ENCODE measurements at places on chromosomes 7 and 10.

DNA sequence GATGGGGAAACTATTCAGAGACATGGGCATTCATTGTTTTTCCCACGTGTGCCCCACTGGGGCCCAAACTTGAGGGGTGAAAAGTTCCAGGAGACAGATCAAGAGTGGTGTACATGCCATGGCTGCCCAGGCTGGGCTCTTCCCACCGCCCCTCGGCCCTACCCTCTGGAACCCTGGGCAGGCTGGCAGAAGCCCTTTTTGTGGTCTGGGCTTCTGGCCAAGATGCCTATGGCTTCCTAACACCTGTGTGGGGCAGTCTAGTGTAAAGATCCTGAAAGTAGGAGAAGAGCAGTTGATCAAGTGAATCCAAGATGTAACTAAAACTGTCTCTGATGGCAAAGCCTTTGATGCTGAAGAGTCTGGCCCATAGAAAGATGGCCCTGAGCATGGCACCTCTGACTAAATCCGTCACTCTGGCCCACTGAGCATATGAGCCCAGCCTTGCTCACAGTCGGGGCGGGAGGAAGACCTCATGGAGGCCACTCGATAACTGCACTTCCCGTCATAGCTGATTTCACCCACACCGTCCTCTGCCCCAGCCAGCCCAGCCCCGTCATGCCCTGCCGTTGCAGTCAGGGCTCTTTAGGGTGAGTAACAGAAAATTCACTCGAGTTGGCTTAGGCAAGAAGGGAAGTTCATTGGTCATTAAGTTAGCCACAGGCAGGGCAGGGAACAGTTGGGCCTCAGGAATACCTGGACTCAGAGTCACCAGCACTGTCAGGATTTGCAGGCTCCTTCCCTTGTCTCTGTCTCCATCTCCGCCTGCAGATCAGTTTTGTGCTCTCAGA, 37.9 kb upstream of the MTPAP start:
- DNase-seq = no peak

- no peak for DNase-seq
Measured at GRCh38 chr7:37287131-37287855, 161.4 kb downstream of the ELMO1 start.

- no peak for DNase-seq
Measured at GRCh38 chr10:127210936-127211466, 14.6 kb upstream of the INSYN2A start.

DNA sequence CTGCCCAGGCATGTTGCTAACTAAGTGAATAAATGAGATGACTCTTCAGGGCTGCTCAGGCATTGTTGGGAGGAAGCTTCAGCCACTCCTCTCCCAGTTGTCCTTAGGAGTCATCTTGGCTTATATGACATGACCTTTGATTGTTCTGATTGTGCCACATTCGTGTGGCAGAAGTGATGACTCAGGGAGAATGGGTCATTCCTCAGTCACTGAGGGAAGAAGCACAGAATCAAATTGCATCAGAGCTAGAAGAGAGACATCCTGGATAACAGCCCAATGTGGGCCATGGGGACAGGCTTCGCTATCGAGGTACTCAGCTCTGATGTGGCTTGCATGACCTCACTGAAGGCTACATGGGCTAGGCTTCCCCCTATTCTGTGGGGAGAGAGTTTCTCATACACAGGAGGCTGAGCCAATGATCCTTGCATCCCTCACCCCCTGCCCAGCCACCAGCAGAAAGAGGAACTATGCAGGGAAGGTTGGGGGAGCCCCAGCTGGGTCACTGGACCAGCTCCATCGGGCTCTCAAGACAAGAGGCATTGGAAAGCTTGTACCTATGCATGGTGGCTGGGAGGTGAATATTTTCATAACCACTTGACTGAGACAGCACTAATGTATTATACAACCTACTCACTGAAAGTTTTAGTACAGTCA, 6.0 kb upstream of the HMX3 start:
- no peak for DNase-seq

DNA sequence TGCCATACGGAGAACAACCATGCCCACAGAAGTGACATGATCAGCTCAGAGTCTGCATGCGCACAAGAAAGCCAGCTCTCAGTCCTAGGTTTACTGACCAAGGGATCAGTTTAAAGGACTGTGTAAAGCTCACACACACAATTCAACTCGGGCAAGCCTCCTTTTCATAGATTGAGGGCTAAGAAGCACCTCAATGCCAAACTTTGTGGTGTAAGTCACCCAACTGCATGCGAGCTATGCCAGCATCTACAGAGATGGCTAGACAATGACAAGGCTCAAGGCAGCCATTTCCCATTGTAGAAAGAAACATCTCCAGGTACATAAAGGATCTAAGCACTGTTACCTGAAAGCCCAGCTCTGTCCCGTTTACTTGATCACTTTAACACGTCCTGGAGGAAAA, 36.8 kb downstream of the GPAM start:
- no peak for DNase-seq

DNA sequence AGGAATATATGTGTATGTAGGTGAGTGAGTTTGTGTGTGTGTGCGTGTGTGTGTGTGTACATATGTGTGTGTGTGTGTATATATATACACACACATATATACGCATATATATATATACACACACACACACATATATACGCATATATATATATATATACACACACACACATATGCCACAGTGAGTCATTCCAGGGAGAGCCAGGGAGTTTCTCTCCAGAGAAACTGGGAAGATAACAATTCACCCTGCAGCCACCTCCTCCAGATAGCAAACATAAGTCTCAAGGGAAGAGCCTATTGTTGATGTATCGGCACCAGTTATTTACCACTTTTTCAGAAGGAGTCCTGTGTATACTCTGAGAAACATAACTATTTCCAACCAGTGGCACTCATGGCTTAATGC, 102.3 kb upstream of the STK17A start:
- no peak for DNase-seq

GRCh38 chr7:150945853-150946420, 32.2 kb downstream of the KCNH2 start:
- no peak for DNase-seq

DNA sequence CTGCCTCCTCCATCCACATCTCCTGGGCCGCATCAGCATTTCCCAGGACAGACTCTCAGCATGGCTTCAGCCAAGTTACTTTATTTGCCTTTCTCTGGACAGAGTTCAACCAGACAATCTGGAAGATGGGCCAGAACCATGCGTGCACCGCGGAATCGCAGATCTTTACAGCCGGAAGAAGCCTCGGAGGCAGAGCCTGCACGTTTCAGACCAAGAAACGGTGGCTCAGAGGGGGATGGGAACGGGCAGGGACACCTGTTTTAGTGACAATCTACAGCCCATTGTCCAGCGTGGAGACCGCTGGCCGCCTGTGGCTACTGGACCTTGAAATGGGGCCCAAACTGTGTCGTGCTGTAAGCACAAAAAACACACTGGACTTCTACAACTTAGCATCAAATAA, 3.5 kb downstream of the VIPR2 start:
- DNase-seq = no peak

DNA sequence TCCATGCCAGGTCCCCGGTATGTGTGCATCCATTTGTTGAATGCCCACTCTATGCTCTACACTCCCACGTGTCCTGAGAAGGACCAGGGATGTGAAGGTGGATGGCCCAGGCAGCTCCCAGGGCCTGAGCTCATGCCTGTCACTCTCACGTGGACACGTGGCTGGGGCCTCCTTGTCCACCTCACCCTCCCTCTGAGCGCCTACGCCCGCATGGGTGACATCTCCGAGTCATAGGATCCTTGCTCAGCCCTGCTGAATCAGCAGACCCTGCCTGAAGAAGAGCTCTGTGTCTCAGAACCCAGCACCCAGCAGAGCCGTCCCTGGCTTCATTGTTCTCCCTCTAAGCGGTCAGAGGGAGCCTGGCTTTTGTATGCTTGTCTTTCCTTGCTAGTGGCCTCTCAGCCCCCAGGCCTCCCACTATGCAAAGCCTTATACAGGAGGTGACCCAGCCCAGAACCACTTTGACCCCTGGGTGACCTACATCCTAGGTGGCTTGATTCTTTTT, 107.9 kb upstream of the PPIF start:
- DNase-seq = no peak

GRCh38 chr7:130821864-130822263, 87.9 kb upstream of the KLF14 start:
- DNase-seq = no peak

GRCh38 chr10:84683980-84684740, 355.8 kb downstream of the CCSER2 start:
- no peak for DNase-seq

DNA sequence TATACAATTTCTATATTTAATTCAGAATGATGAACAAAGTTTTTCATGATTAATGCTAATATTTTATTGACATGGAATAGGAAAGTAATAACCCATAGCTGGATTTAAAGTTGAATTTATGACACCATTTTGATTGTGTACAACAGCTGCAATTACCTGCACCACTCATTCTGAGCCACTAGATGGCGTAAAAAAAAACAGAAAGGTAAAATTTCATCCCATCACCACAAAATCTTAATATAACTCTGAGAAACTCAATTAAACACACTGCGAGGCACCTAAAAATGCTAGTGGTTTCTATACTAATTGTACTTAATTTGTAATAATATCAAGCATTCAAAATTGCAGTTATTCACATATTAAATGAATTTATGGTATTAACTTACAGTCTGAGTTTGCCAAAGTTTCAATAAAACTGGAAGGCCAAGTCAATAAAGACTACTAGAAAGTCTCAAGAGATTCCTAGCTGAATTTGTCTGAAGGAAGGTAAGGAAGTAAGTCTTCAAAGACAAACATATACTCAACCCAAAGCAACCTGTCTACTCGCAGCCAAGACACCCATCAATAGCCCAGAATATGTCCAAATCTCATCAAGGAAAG, 182.5 kb downstream of the SKAP2 start:
- DNase-seq = no peak

GRCh38 chr7:30434140-30434799, 44.3 kb downstream of the NOD1 start:
- no peak for DNase-seq

- DNase-seq = peak; percentile 7
Measured at GRCh38 chr10:46544989-46545791, 11.3 kb downstream of the GPRIN2 start.

GRCh38 chr10:126352453-126352852, 35.8 kb downstream of the ADAM12 start:
- no peak for DNase-seq

DNA sequence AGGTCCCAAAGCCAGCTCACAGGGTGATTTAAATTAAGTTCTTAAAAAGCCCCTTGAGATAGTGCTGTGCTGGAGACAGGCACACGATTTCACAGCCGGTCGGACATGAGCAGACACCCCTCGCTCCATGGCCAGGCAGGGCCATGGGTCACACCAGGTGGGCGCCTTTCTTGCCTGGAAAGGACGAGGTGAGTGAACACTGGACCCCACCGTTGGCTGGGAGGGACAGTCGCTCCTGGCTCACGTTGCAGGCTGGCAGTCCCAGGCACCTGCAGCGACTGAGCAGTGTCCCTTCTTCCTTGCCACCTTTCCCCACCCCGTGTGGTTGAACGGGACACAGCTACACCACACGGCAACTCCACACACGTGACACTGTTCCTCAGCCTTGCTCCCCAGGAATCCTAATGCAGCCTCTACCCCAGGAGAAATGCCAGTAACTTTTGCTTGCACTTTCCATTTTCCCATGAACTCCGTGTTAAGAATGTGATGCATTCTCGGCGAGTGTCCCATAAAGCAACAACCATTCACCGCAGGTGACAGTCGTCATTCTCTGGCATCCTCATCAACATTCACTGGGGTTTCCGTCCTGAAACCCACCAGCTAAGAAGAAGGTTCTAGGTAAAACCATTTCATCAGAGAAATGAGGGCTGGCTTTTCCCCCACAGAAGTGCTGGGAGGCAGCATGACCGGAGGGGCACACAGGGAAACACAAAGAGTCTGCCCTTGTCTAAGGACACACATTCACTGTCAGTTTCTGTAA, 217.4 kb downstream of the ZMYND11 start:
- no peak for DNase-seq

GRCh38 chr7:107118109-107118900, 50.5 kb upstream of the HBP1 start:
- no peak for DNase-seq

DNA sequence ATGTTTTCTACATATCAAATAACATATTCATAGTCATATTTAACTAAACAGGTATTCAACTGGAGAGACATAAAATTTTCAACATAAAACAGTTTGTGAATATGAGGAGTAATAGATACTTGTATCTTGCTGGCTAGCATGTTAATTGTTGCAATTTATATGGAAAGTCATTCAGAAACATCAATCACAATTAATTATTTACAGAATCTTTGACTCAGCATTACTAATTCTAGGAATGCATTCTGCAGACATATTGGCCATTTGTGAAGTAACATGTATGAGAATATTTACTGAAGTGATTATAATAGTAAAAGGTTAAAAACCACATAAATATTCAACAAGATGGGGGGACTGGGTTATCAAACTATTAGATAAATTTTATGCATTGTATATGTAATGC, 203.7 kb downstream of the TSPAN12 start:
- DNase-seq = no peak

DNA sequence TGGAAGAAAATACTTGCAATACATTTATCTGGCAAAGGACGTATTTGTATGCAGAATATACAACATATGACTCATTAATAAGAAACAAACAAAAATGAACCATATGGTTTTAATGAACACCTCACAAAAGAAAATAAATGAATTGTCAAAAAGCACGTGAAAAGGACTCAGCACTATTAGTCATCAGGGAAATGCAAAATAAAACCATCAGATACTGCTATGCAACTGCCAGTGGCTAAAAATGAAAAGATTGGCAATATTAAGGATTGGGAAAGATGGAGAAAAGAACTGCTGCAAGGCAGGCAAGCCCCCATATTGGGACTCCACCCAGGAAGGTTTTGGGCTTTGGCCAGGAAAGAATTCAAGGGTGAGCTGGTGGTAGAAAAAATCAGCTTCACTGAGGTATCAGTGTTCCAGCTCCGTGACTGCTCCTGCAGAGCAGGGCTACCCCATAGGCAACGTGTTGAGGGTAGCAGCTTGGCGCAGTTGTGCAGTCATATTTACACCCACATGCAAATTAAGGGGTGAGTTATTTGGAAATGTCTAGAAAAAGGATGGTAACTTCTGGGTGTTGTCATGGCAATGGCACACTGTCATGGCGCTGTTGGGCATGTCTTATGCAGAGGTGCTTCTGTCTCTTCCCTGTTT, 72.7 kb downstream of the CUBN start:
- no peak for DNase-seq

DNA sequence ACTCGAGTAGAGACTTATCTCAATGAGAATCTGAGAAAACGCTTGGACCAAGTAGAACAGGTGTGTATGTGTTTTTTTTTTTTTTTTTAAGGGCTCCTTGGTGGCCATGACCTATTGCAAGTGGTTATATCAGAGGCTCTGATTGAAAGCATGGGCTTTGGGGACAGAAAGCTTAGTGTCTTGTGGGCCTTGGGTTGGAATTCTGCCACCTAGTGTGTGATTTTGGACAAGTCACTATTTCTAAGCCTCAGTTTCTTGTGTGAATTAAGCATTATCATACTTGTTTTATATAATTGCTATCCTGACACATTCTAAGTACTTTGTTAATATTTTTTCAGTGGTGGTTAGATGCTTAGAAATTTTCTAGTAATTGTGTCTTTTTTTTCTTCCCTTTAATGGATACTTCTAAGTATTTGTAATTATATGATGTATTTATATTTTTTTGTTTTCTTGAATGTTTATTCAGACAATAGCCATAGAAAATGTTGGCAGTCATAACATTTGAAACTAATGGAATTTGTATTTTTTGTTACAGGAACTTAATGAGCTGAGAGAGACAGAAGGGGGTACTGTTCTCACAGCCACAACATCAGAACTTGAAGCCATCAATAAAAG, 33.1 kb downstream of the SMC3 start:
- DNase-seq = peak; percentile 44

GRCh38 chr10:67663449-67664087, 32.4 kb downstream of the CTNNA3 start:
- DNase-seq = no peak

GRCh38 chr7:146053492-146053891, 63.1 kb upstream of the CNTNAP2 start:
- no peak for DNase-seq
